ENCODE measurements at places on chromosomes 11 and 22. TPM values are rescaled to one million over a fixed set of nuclear protein-coding genes. Genes with fewer than 3 reads are reported as not detected.

GPR83 gene
- polyA plus RNA-seq: 0.30 TPM

RAPSN gene
- 0.05 TPM for polyA plus RNA-seq

PGA5 gene
- 2.0 TPM for polyA plus RNA-seq

GUCY1A2 gene
- polyA plus RNA-seq: 0.11 TPM

OR4C12 gene
- polyA plus RNA-seq: not detected

KRTAP5-1 gene
- polyA plus RNA-seq: not detected

GAL3ST3 gene
- 35.0 TPM for polyA plus RNA-seq

EMID1 gene
- 11.1 TPM for polyA plus RNA-seq

SLC37A2 gene
- 1.9 TPM for polyA plus RNA-seq

MMP8 gene
- not detected for polyA plus RNA-seq

APOA1 gene
- 0.80 TPM for polyA plus RNA-seq

TTC28 gene
- polyA plus RNA-seq: 6.5 TPM

TRIM49 gene
- not detected for polyA plus RNA-seq

VSIG10L2 gene
- polyA plus RNA-seq: not detected

Data from H1 (cell line).